ENCODE measurements at places on chromosomes 3 and 15. TPM values are rescaled to one million over a fixed set of nuclear protein-coding genes. Genes with fewer than 3 reads are reported as not detected.

Gene SLC9C1
- total RNA-seq: not detected

Gene CYP11A1
- total RNA-seq: not detected

GRCh38 chr3:71258116-71258515 lies 325.4 kb downstream of the FOXP1 start:
- DNase-seq: peak; percentile 20

DNA sequence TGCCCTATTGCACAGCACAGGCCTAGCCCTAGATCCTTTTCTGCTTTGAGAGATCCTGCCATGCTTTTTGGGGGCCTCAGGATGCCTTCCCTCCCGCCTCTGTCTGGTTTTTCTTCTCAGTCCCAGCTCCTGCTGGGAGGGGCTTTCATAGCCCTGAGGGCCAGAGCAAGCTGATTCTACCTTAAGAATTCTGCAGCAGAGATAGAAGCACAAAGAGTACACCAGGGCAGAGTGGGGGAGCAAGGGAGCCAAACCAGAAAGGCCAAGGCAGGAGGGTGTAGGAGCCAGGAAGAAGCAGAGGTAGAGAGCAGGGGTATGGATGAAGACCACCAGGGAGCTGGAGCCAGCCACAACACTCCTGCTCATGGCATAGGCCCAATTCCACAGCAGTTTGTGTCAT lies 18.1 kb downstream of the SH3BP5 start:
- DNase-seq: no peak

GRCh38 chr15:86664581-86664980 lies 584.9 kb downstream of the AGBL1 start:
- no peak for DNase-seq

DNA sequence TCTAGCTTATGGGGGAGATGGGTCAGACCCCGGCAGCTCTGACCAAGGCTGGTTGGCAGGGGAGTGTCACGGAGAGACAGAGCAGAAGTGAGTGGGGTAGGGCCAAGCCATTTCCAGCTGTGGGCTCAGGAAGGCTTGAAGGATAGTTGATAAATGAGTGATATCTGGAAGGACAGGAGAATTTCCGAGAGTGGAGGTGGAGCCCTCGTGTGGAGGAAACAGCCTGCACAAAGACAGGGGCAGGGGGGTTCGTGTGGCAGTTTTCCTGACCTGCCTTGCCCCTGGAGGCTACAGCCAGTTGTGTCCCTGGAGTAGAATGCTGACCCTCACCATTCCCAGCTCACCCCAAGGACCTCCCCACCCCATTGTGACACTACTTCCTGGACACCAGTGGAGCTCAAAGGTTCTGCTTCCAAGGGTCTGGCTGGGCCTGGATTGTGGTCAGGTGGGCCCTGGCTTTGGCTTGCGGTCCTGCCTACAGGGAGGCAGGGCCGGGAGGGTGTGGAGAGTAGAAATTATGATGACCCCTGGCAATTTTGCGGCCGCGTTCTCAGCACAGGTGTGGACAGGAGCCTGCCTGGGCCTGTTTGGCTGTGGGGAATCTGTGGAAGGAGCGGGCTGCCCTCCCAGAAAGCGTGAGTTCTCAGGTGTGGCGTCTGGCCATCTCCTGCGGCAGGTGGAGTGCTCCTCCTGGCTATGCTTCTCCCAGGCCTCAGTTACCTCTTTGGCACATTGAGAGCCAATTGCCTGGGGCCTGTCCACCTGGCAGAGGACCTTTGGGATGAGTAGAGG lies at the start of gene SLC22A14:
Gene SLC22A14 (plus strand): TSS at position 400 of the 792 bp plus-strand sequence. CDS start 23,733 bp downstream, outside the sequence.
- DNase-seq: no peak

DNA sequence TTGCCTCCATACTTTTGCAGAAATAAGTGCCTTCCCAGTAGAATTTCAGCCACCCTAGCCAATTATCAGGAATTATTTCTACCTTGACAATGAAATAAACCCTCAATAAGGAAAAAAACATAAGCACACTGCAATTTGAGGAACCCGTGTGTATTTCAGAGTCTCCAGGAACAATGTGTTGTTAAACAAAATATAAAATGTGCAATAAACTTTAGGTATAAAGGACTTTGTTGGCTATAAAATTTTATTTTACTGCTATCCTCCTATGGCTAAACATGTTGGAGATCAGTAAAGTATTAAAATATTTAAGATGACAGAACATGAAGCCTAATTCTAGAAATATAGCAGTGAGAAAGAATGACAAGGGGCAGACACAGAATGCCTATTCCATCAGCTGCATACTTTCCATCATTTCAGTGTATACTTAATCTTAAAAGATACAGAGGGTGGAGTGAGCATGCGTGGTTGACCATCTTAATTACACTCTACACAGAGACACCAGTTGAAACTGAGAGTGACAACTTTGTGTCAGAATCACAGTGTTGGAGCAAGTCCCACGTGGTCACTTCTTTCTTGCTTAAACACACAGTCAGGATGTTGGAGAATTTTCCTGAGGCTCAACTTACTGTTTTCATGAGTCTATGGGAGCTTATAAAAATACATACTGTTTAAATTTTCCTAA lies 79.0 kb upstream of the SUCLG2 start:
- no peak for DNase-seq

Measured in H4 (cell line).